Activated T-helper 2 cell treated with anti-CD3 and anti-CD28 coated beads, Interferon-gamma antibody, Interleukin-2, Interleukin-4, amounts not matched to agents 10 μg/mL and 5 μg/mL and 100 μg/mL, durations not matched to agents 14 hours and 24 hours and 36 hours (primary cell): ENCODE measurements at places on chromosomes 5 and 9.

DNA sequence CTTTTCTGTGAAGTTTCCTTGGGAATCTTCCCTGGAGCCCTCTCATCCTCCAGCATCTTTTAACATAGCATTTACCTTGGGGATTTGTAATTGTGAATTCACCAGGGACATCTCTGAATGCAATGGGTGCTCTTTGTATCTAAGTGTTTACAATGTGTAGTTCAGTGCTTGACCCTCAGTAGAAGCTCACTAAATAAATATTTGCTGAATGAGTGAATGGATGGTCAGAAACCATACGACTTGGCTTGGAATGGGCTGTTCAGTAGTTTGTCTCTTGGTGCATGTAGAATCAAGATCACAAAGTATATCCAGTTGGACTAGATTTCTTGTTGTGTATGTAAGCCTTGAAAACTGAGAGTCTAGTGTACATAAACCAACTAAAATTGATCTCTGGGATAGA lies 81.8 kb upstream of the MEF2C start:
- peaks cover 11% of the 10 kb centered on the region for H3K27me3 ChIP-seq
- no peak overlapping the region for H3K4me3 ChIP-seq

GRCh38 chr5:83777856-83778255 lies 57.2 kb upstream of the HAPLN1 start:
- DNase-seq = no peak
- no peaks in the 10 kb centered on the region for H3K27me3 ChIP-seq
- no peak overlapping the region for H3K4me3 ChIP-seq
- H3K27ac ChIP-seq = no peak overlapping the region
- H3K36me3 ChIP-seq = no peaks in the 10 kb centered on the region
- no peaks in the 10 kb centered on the region for H3K4me1 ChIP-seq

DNA sequence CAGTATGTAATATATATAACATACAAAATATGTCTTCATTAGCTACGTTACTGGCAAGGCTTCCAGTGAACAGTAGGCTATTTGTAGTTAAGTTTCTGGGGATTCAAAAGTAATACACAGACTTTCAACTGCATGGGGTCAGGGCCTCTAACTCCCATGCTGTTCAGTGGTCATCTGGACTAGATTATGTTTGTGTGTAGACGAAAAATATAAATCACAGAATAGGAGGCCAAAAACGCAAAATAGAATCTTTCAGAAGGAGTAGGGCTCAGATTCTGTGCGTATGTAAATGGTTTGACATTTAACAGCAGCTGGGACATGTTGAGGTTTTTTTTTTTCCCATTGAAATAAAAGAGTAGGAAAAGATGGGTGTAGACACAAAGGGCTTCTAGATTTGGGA lies 1048.7 kb upstream of the WWC1 start:
- no peak overlapping the region for H3K27ac ChIP-seq
- no peaks in the 10 kb centered on the region for H3K4me1 ChIP-seq
- H3K36me3 ChIP-seq = no peaks in the 10 kb centered on the region

DNA sequence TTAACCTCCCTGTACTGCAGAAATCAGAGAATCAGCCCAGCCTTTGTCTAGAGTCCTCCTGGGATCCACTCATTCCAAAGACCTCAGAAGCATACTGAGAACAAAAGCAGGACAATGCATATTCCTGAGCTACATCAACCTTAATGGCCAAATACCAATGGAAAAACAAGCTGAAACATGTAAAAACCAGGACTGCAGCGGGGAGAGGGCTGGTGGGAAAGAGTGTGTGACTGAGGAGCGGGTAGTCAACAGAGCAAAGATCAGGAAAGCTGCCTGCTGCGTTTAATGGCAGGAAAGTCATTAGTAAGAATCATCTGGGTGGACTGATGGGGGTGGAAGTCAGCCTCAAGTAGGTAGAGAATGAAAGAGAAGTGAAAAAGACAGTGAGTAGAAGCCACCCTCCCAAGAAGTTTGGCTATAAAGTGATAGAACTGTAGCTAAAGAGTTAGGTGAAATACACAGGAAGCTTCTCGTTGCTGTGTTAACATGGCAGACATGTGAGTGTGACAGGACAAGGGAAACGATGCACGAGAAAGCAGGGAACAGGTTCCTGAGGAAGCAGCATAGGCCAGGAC lies 88.1 kb downstream of the OTULIN start:
- H3K27me3 ChIP-seq = no peaks in the 10 kb centered on the region
- H3K4me3 ChIP-seq = no peak overlapping the region
- no peaks in the 10 kb centered on the region for H3K4me1 ChIP-seq
- peak overlapping the region; percentile 3 for H3K27ac ChIP-seq
- peaks cover 31% of the 10 kb centered on the region for H3K36me3 ChIP-seq
- DNase-seq = no peak

- peaks cover 3% of the 10 kb centered on the region for H3K27me3 ChIP-seq
- DNase-seq = no peak
- no peak overlapping the region for H3K4me3 ChIP-seq
- peaks cover 6% of the 10 kb centered on the region for H3K4me1 ChIP-seq
- H3K27ac ChIP-seq = no peak overlapping the region
- H3K36me3 ChIP-seq = no peaks in the 10 kb centered on the region
Measured at GRCh38 chr5:6410421-6410820, 32.1 kb upstream of the MED10 start.

- no peaks in the 10 kb centered on the region for H3K4me1 ChIP-seq
- no peak overlapping the region for H3K27ac ChIP-seq
- no peaks in the 10 kb centered on the region for H3K36me3 ChIP-seq
- H3K4me3 ChIP-seq = no peak overlapping the region
- DNase-seq = no peak
Measured at GRCh38 chr9:13330396-13331004, 51.0 kb upstream of the MPDZ start.

GRCh38 chr9:100534401-100534800 lies 43.5 kb upstream of the CAVIN4 start:
- no peak overlapping the region for H3K27ac ChIP-seq
- no peak overlapping the region for H3K4me3 ChIP-seq
- peaks cover 2% of the 10 kb centered on the region for H3K27me3 ChIP-seq
- H3K4me1 ChIP-seq = peaks cover 12% of the 10 kb centered on the region

DNA sequence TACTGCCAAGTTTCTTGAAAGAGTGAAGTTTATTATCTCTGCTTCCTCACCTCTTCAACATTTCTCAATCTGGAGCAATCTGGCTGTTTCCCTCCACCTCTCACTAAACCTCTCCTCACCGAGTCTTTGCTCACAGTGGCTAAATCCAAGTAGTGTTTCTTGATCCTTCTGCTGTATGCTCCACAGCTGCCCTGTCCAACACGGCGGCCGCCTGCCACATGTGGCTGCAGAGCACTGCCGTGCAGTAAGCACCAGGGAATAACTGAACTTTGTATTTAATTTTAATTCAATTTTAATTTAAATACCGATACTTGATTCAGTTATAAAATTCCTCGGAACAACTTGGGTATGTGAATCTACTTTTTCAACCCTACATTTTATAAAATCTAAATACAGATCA lies 80.2 kb downstream of the FANCC start:
- H3K4me3 ChIP-seq = no peak overlapping the region
- no peak overlapping the region for H3K27ac ChIP-seq
- no peaks in the 10 kb centered on the region for H3K27me3 ChIP-seq
- peaks cover 5% of the 10 kb centered on the region for H3K36me3 ChIP-seq
- DNase-seq = no peak
- no peaks in the 10 kb centered on the region for H3K4me1 ChIP-seq

- no peak for DNase-seq
- no peak overlapping the region for H3K4me3 ChIP-seq
- no peaks in the 10 kb centered on the region for H3K27me3 ChIP-seq
- no peak overlapping the region for H3K27ac ChIP-seq
- H3K4me1 ChIP-seq = no peaks in the 10 kb centered on the region
- H3K36me3 ChIP-seq = no peaks in the 10 kb centered on the region
Measured at GRCh38 chr9:115360122-115360521, 242.2 kb upstream of the TNC start.

GRCh38 chr9:89314955-89315354 lies 3.3 kb upstream of the SECISBP2 start:
- peaks cover 64% of the 10 kb centered on the region for H3K4me1 ChIP-seq
- no peak for DNase-seq
- peaks cover 81% of the 10 kb centered on the region for H3K36me3 ChIP-seq
- H3K27me3 ChIP-seq = no peaks in the 10 kb centered on the region

DNA sequence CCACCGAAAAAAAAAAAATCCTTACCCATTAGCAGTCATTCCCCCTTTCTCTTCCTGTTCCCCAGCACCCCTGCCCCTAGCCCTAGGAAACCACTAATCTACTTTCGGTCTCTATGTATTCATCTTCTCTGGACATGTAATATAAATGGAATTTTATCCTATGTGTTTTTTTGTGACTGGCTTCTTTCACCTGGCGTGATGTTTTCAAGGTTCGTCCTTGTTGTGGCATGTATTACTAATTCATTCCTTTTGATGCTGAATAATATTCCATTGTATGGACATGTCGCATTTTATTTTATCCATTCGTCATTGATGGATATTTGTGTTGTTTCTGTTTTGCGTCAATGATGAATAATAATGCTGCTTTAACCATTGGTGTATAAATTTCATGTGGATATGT lies 42.8 kb upstream of the SH3GL2 start:
- H3K36me3 ChIP-seq = no peaks in the 10 kb centered on the region
- no peaks in the 10 kb centered on the region for H3K4me1 ChIP-seq
- no peaks in the 10 kb centered on the region for H3K27me3 ChIP-seq
- no peak overlapping the region for H3K4me3 ChIP-seq
- H3K27ac ChIP-seq = no peak overlapping the region

DNA sequence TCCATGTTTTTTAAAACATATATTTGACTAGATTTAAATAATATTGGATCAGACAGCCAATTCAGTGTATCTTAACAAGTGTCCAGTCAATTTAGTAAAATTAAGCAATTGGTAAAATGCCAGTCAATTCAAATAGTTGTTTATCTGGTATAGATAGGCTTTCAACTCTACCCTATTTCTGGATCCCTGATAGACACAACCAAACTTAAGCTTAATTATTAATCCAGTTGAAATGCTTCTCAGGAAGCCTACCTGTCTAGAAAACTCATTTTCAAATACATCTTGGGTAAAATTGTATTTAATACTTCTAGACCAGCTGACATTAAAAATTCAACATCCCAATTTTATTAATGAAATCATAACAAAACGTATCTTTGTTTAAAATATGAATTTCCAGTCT lies 710.8 kb upstream of the GRAMD2B start:
- H3K36me3 ChIP-seq = no peaks in the 10 kb centered on the region
- no peaks in the 10 kb centered on the region for H3K4me1 ChIP-seq
- DNase-seq = no peak
- no peaks in the 10 kb centered on the region for H3K27me3 ChIP-seq
